Fibroblast of villous mesenchyme (primary cell): ENCODE measurements at places on chromosomes 3 and 15. TPM values are rescaled to one million over a fixed set of nuclear protein-coding genes. Genes with fewer than 3 reads are reported as not detected.

- DNase-seq = no peak
These were observed 97.4 kb downstream of the ST6GAL1 start for GRCh38 chr3:187027531-187028278.

Gene FETUB
- total RNA-seq = not detected in 2 replicates

Gene MSL2
- total RNA-seq = 15.8 and 22.0 TPM in 2 replicates

Gene SLC28A2
- total RNA-seq = not detected in 2 replicates

- DNase-seq = no peak
These were observed 22.2 kb downstream of the SLC6A1 start for GRCh38 chr3:11014752-11015151.

GRCh38 chr3:192684151-192684550 lies 43.2 kb downstream of the FGF12 start:
- DNase-seq = no peak

DNA sequence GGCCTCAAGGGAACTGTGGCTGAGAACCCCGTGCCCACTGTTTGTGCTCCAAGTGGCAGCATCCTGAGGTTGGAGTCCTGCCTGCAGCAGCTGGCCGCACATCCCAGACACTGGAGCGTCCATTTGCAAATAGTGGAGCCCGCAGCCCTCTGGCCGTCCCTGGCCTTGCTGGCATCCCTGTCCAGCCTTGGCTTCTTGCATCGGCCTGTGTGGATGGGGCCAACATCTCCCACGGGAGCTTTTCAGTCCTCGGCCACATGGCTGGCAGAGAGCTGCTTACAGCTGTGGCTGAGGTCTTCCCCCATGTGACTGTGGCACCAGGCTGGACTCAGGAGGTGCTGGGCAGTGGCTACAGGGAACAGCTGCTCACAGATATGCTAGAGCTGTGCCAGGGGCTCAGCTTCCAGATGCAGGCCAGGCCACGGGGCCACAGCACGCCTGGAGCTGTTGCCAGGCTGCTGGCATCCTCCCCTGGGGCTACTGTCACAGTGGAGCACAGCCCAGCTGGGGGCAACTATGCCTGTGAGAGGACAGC lies 71.2 kb downstream of the FAM43A start:
- no peak for DNase-seq

Gene DUOXA2
- total RNA-seq = not detected in 2 replicates
